ENCODE measurements at places on chromosomes 11 and 22.

- no peak for DNase-seq
These were observed 5.9 kb upstream of the ALKBH3 start for GRCh38 chr11:43874738-43875137.

GRCh38 chr11:62547691-62548281, 1.2 kb upstream of the AHNAK start:
- DNase-seq = peak; percentile 55

GRCh38 chr11:465896-466530, 15.9 kb downstream of the PTDSS2 start:
- DNase-seq = no peak

DNA sequence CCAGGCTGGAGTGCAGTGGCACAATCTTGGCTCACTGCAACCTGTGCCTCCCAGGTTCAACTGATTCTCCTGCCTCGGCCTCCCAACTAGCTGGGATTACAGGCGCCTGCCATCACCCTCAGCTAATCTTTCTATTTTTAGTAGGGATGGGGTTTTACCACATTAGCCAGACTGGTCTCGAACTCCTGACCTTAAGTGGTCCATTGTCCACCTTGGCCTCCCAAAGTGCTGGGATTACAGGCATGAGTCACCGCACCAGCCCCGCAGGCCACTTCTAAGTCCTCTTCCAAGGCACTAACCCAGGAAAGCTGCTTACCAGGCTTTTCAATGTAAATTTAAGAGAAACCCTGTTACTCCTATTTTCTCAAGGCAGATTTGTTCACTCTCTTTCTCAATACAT, 50.4 kb downstream of the DENND5A start:
- DNase-seq = no peak

DNA sequence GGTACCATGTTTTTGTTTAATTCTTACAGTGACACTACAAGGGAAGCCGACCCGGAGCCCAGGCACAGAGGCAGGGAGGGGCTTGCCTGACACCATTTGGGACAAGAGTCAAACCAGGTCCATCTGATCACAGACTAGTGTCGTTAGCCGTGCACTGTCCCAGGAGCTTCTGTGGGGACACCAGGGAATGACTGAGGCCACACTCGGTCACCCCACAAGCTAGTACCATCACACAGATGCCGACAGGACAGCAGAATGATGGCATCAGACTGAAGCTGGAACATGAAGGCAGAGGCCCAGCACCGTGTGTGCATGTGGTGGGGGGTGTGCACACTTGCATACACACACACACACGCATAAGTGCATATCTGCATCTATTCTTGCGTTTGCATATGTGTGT, 61.5 kb upstream of the NECTIN1 start:
- no peak for DNase-seq

DNA sequence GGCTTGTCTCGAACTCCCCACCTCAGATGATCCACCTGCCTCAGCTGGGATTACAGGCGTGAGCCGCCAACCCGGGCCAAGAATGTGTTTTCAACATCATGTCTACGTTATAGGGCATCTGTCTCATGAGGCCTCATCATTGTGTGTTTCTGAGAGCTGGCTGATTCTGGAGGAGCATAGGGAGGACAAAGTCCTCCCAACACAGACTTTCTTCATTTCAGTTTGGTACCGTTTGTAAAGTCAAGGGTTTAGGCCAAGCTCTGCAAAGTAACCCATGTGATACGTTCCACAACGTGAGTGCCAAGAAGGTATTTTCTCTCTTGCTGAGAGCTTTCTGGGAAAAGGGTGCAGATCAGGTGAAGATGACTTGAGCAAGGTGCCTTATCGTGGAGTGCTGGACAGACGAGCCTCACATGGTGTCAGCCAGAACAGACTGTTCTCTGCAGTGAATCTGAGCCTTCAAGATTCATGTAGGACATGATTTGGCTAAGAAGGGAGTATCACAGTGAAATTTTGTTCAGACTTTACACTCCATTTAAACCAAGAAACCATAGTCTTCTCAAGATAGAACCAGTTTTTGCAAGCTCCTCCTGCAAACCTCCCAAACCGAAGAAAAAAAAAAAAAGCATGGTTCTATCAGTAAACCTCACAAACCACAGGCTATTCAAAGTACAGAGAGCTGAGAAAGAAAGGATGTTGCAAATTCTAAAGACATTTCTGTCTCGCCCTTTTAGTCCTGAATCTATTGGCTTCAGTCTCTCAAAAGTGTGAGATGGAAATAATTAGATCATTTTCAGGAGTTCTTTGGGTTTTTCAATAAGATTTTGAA, 71.7 kb downstream of the DBX1 start:
- DNase-seq = no peak

DNA sequence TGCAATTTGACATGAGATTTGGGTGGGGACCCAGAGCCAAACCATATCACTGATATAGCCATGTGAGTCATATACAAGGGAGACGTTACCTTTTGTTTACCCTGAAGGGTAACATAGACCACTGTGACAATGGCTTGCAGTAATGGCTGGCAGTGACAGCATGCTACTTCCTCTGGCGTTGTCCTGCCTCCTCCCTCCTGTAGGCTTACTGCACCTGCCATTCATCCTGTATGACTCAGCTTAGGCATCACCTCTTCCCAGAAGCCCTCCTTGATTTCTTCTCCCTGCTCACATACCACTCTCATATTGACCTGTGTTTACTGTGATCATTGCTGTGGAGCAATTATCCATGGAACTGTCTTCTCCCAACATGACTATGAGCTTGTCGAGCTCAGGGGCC, 12.0 kb upstream of the PVALB start:
- no peak for DNase-seq

DNA sequence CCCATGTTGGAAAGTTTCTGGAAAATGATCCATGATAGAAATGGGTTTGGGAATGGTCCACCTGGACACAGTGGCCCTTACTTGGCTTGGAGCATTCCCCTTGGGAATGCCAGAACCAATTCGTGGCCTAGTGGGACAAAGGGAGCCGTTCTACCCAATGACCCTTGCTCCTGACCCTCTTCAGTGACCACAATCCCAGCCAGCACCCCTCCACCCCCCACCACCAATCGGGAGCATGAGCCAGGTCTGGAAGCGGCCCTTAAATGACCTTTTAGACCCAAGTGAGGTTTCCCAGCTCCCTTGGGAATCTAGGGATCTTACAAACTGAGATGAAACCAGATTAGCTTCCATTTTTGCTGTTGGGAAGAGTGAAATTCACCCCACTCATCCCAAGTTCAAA, 51.3 kb upstream of the CDON start:
- no peak for DNase-seq

DNA sequence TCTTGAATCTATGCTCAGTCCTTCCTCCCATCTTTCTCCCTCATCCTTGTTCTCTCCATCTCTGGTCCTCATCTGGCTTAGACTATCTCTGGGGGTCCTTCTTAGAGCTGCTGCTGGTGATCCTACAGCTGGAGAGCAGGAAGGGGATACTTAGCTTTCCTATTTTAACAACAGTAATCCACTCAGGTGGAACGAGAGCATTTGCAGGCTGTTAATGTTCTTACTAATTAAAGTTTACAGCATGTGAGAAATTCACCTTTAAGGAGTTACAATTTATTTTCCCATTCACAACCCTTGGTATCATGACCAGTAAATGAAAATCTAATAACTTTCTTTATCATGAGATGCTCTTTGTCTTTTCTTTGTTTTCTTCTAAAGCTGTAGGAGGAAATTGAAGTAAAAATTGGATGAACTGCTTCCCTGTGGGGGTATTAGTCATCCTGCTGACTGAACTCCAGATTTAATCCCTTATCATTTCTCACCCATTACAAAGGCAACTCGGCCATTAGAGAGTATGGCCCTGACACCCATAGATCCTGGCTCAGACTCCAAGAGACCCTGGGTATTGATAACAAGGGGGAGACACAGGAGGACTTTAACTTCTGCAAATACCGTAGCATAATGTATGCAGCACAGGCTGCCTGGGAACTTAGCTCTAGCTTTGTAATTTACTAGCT, 37.6 kb upstream of the MTNR1B start:
- no peak for DNase-seq

GRCh38 chr11:113397212-113397611, 9.6 kb downstream of the ANKK1 start:
- DNase-seq = no peak

GRCh38 chr11:124669193-124669592, 4.3 kb downstream of the SIAE start:
- peak; percentile 35 for DNase-seq

DNA sequence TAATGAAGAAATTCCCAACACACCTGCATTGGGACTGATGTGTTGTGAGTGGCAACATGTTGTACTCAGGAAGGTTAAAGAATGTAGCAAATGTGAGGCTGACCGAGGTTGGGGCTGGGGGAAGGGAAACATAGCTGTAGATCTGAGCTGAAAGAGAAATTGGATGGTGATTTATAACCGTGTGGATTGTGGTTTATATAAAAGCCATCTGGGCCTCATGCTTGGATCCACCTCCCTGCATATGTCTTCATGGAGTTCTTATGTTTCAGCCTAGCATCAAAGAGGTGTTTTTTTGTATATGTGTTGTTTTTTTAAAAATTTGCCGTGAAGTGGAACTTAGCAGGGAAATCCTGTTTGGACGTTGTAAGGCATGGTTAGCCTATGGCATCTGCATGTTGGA, 141.3 kb downstream of the NAV2 start:
- DNase-seq = no peak

DNA sequence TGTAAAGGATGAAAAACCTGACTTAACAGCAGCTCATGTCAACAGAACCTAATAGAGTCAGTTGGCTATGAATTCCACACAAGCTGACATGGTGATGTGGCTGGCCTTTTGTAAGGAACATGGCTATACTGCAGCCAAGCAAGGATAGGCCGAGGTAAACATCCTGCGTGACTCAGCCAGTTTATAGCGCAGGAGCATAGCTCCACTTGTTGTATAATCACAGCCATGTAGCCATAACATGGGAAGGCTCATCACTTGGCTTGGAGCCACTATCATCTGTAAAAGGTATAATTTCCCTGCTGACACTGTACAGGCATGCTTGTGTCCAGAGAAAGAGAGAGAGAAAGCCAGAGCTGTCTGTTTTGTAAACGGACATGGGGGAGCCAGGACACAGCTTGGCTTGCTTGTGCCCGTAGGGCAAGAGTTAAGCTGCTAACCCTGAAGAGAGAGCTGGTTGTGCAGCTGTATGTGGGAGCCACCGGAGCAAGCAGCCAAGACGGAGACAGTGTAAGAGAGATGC, 104.4 kb upstream of the PLET1 start:
- no peak for DNase-seq

GRCh38 chr11:79043726-79044125, 397.1 kb downstream of the TENM4 start:
- no peak for DNase-seq

DNA sequence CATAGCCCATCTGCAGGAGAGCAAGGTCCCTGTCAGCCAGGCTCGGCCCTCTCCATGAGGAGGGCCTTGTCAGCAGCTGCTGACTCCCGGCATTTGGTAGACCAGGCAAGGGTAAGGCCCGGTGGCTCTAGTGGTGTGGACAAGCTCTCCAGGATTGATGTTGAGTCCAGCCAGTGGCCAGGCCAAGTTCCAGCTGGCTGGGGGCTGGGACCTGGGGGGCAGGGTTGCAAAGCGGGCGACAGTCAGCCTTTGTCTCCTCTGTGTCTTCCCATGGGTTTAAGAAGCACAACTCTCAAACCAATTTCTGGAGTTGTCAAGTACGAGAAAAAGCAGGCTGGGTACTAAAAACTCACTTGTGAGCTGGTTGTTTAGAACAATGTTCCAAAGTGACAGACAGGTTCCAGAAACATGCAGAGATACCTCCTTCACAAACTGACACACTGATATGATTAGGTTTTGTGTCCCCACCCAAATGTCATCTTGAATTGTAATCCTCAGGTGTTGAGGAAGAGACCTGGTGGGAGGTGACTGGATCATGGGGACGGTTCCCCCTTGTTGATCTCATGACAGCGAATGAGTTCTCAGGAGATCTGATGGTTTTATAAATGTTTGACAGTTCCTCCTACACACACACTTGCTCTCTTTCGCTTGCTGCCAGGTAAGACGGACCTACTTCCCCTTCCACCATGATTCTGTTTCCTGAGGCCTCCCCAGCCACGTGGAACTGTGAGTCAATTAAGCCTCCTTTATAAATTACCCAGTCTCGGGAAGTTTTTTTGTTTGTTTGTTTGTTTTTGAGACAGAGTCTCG, 52.3 kb upstream of the SERPIND1 start:
- no peak for DNase-seq

GRCh38 chr11:4699697-4700435, 2.2 kb upstream of the OR51E2 start:
- no peak for DNase-seq

- DNase-seq = no peak
These were observed 58.5 kb upstream of the TIMP3 start for GRCh38 chr22:32743046-32743445.

- no peak for DNase-seq
These were observed 59.6 kb upstream of the ADORA2A start for GRCh38 chr22:24367841-24368240.

GRCh38 chr11:87173185-87174039, 135.7 kb downstream of the TMEM135 start:
- DNase-seq = no peak

GRCh38 chr22:30033901-30034300, 46.4 kb upstream of the HORMAD2 start:
- no peak for DNase-seq

DNA sequence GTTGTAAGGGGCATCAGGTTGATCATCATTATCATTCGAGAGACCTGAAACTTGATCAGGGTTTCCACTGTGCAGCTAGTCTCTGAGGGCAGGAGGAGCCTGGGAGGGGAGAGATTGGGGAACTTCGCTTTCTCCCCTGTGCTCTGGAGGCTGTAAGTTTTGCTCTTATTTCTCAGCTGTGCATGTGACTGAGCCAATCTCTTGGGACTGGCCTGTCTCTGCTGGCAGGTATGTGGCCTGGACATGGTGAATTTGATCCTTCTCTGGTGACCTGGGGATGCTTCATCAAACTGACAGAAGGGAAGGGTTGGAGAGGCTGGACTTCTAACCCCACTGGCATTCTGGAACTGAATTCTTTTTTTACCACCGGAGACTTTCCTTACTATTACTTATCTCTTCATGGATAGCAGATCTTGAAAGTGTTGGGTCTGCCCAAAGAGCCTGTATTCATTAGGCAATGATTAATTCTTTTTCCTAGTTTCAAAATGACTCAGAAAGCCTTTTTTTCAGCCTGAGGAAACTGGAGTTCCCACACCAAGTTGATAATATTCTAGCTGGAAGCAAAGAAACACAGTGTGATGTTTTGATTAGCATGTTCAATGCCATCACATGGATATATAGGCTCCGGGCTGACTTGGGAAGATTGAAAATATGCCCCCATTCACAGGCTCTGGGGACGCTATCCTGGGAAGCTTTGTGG, 36.5 kb downstream of the TSPAN18 start:
- no peak for DNase-seq

DNA sequence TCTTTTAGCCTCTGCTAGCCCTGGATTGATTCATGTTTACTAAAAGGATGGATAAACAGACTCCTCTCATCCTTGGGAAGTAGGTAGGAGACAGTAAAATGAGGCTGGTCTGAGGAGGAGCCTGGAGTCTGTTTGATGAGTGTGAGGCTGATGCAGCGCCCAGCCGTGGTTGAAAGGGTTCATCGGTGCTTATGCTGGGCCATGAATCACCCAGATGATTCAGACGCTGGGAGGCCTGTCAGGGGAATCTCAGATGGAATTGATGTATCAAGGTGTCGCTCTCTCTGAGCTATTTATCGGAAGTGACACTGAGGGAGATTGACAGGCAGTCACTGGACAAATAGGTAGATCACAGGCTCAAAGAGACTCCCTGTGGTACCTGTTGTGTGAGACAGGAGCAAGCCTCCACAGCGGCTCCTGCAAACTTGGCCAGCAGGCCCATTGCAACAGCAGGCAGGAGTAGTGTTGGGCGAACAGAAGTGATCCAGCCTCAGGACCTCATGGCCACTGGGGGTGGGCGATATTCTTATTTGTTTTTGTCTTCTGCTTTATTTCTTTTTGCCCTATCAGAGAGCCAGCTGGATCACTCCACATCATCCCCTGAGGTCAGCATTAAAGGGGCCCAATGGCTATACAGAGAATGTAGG, 109.9 kb upstream of the CADM1 start:
- DNase-seq = no peak

Data from right kidney (tissue), 9 donors.